ENCODE measurements at places on chromosomes 7 and 10.
A peak's percentile ranks its signal among the peaks of the same experiment; 100 is the strongest.

DNA sequence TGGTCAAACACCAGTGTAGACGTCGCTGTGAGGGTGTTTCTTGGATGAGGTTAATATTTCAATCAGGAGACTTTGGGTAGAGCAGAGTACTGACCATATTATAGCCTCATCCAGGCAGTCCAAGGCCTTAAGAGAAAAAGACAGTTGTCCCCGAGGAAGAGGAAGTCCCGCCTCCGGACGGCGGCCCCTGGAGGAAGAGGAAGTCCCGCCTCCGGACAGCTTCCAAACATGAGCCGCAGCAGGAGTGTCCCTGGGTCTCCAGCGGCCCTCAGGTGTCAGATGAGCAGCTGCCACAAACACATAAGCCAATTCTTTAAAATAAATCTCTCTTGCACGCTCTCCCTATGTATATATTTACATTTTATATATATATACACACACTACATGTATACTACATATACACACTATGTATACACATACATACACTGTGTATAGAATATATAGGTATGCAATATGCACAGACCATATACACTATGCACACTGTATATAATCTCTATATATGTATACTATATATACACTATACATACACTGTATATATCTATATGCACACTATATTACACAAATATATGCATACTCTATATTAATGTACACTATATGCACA lies 37.5 kb downstream of the PWWP2B start:
- no peak for DNase-seq

- DNase-seq = peak; percentile 97
These were observed at the start of gene PCLO for GRCh38 chr7:83162402-83163256. Gene PCLO (minus strand): TSS chr7:83162884. CDS start chr7:83162592, 292 bp downstream.

- peak; percentile 80 for DNase-seq
These were observed 69.4 kb upstream of the PDLIM1 start for GRCh38 chr10:95360122-95360714.

GRCh38 chr7:159013825-159014289 lies 130.8 kb downstream of the VIPR2 start:
- no peak for DNase-seq

- DNase-seq = no peak
These were observed 117.8 kb downstream of the DYNC2I1 start for GRCh38 chr7:158973941-158974785.

Measured in H4 (cell line).